Left ventricle myocardium inferior (tissue), 1 donor: ENCODE measurements at places on chromosomes 16 and 17. TPM values are rescaled to one million over a fixed set of nuclear protein-coding genes. Genes with fewer than 3 reads are reported as not detected.
A peak's percentile ranks its signal among the peaks of the same experiment; 100 is the strongest.

Gene CRISPLD2
- total RNA-seq = 12.8 TPM

Gene KRT32
- total RNA-seq = 0.22 TPM

Gene SHCBP1
- 0.44 TPM for total RNA-seq

Gene TNK1
- 1.8 TPM for total RNA-seq

DNA sequence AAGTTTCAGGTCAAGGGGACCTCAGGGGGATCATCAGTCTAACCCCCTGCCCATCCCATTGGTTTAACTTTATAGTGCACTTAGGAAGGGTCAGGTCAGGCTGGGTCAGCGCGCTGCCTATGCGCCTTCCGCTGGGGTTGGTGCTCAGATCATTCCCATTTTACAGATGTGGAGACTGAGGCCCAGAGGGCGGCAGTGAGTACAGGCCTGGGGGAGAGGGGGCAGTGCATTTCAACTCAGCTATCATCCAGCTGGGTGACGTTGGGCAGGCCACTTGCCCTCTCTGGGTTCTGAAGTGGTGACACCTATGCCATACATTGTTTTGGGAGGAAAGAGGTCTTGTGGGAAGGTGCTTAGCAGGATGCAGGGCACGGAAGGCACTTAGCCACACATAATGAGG lies 127.8 kb upstream of the CDC42EP4 start:
- no peaks in the 10 kb centered on the region for H3K27me3 ChIP-seq
- no peak overlapping the region for H3K27ac ChIP-seq
- no peaks in the 10 kb centered on the region for H3K36me3 ChIP-seq
- H3K4me1 ChIP-seq = no peaks in the 10 kb centered on the region

- no peak overlapping the region for H3K27ac ChIP-seq
- H3K36me3 ChIP-seq = no peaks in the 10 kb centered on the region
- DNase-seq = no peak
- no peaks in the 10 kb centered on the region for H3K27me3 ChIP-seq
Observed at GRCh38 chr16:82199209-82199608, 29.2 kb upstream of the MPHOSPH6 start.

- H3K36me3 ChIP-seq = no peaks in the 10 kb centered on the region
- H3K27ac ChIP-seq = no peak overlapping the region
- no peak overlapping the region for H3K4me3 ChIP-seq
Observed at GRCh38 chr17:68572138-68572842, 28.9 kb downstream of the FAM20A start.

DNA sequence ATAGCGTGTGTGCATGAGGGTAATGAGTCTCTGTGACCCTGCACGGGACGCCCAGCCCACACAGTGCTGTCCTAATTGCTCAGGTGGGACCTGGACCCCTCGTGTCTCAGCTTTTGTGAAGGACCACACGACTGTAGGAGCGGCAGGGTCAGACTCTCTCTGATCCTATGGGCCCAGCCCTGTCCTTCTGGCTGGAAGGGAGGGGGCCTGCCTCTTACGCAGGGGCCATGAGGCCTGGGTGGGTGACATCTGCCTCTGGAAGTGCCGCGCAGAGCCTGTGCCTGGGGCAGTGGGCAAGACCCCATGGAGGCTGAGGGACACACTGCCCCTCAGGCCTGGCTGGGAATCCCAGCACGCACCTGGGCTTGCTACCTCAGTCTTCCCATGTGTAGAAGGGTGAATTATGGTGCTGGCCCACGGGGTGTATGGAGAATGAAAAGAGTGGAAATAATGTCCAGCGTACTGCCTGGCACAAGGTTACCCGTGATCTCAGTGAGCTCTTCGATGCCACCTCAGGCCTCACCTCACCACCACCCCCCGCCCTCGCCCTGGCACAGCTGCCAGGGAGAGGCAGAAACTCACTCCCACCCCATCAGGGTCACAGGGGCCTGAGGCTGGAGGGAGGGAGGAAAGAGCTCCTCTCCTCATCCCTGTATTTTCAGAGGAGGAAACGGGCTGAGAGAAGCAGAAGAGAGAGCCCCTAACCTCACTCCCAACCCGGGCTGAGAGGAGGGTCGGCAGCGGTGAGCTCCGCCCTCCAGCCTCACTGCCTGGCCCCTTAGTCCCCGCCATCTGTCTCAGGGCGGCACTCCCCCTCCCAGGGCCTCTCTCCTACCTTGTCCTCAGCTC lies 27.1 kb upstream of the DBNDD1 start:
- peaks cover 26% of the 10 kb centered on the region for H3K36me3 ChIP-seq
- H3K4me3 ChIP-seq = peak overlapping the region; percentile 58
- DNase-seq = no peak
- H3K27me3 ChIP-seq = peaks cover 17% of the 10 kb centered on the region

GRCh38 chr16:67370661-67371060 lies 22.6 kb downstream of the TPPP3 start:
- H3K36me3 ChIP-seq = no peaks in the 10 kb centered on the region
- H3K4me3 ChIP-seq = no peak overlapping the region
- H3K27ac ChIP-seq = no peak overlapping the region
- no peaks in the 10 kb centered on the region for H3K4me1 ChIP-seq
- DNase-seq = no peak

DNA sequence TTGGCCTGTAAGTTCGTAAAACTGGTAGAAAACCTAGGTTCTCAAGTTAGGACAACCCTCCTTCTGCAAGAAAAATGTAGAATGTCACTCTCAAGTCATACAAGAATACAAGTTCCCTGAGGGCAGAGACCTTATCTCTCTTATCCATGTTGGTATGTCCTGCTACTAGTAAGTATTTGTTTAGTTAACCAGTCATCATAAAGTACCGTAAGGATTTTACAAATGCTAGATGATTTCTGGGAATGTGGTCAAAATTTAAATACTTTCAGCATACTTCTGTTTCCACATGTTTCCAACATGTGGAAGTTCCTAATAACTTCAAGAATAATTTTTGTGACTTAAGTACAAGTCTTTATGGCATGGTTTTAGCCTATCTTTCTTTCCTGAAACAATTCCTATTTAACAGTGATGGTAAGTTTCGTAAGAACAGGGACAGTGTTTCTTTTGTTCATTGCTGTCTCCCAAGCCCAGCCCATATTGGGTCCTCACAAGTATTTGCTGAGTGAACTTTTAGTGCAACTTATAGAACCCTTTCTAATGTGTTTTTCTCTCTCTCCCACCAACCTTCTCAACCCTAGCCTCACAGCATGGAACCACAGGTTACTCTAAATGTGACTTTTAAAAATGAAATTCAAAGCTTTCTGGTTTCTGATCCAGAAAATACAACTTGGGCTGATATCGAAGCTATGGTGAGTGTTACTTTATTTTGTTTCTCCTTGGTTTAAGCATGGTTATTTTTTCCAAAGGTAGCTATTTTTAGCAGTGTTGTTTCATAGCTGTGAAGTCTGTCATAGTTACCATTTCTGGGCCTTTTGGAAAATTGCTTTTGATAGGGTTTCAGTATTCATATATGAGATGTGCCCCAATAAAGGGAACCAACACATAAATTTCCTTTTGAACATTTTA lies 4.5 kb downstream of the NBR1 start:
- H3K4me3 ChIP-seq = peak overlapping the region; percentile 9
- H3K27ac ChIP-seq = peak overlapping the region; percentile 33
- H3K4me1 ChIP-seq = peaks cover 80% of the 10 kb centered on the region
- H3K27me3 ChIP-seq = no peaks in the 10 kb centered on the region
